ENCODE measurements at places on chromosomes 4 and X.

DNA sequence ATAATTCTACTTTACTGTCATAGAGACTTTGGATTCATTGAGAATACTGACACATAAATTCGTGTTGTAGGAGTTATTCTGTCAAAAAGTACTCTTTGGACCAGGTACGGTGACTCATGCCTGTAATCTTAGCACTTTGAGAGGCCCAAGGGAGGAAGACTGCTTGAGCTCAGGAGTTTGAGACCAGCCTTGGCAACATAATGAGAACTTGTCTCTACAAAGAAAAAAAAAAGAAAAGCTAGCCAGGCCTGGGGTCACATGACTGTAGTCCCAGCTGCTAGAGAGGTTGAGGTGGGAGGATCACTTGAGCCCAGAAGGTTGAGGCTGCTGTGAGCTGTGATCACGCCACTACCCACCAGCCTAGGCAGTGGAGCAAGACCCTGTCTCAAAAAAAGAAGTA, 54.9 kb downstream of the WDR19 start:
- H3K27ac ChIP-seq: no peak overlapping the region
- H3K4me1 ChIP-seq: peaks cover 11% of the 10 kb centered on the region
- H3K27me3 ChIP-seq: no peaks in the 10 kb centered on the region

- DNase-seq: no peak
- H3K36me3 ChIP-seq: peaks cover 3% of the 10 kb centered on the region
- H3K4me1 ChIP-seq: no peaks in the 10 kb centered on the region
- no peak overlapping the region for H3K27ac ChIP-seq
- H3K4me3 ChIP-seq: no peak overlapping the region
Measured at GRCh38 chr4:16508968-16509367, 282.7 kb upstream of the TAPT1 start.

GRCh38 chr4:71251261-71251660, 87.6 kb upstream of the SLC4A4 start:
- H3K27me3 ChIP-seq: no peaks in the 10 kb centered on the region
- no peak overlapping the region for H3K4me3 ChIP-seq
- no peak for DNase-seq
- H3K4me1 ChIP-seq: peaks cover 39% of the 10 kb centered on the region
- peak overlapping the region; percentile 64 for H3K27ac ChIP-seq

- no peak overlapping the region for H3K4me3 ChIP-seq
- H3K4me1 ChIP-seq: no peaks in the 10 kb centered on the region
- no peak overlapping the region for H3K27ac ChIP-seq
- peaks cover 3% of the 10 kb centered on the region for H3K36me3 ChIP-seq
- DNase-seq: no peak
Measured at GRCh38 chrX:107845625-107846024, 20.0 kb downstream of the MID2 start.

DNA sequence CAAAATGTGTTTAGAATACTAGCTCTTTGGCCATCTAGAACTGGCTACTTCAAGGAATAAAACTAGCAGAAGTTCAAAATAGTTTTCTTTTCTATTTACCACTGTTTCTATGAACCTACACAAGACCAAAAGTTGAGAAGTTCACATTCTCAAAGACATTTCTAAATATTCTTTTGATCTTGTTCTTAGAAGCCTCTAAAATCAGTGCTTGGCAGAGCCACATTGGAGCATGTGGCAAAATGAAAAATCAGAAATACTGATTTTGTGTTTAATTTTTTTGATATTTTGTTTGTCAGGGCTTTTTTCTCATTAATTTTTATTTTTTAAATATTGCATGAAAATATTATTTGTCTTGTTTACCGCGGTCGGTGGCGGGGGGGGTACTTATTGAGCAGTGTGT, 853.8 kb upstream of the INTU start:
- H3K4me3 ChIP-seq: no peak overlapping the region
- H3K36me3 ChIP-seq: no peaks in the 10 kb centered on the region
- peaks cover 28% of the 10 kb centered on the region for H3K4me1 ChIP-seq
- H3K27me3 ChIP-seq: no peaks in the 10 kb centered on the region

DNA sequence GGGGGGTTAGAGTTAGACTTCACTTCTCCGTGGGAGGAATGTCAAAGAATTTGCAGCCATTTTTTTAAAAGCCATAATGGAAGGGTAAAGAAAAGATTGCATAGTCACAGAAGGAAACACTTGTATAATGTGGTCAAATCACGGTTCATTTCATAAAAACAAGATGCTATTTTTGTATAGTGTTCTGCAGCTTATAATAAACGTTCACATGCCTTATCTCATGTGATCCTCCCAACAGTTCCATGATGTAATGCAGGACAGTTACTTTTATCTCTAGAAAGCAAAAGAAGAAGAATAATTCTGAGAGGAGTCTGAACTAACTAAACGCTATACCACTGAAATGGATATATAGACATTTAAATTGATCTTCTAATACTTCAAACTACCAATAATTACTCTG, 71.3 kb upstream of the CAMK2D start:
- H3K36me3 ChIP-seq: no peaks in the 10 kb centered on the region
- H3K4me1 ChIP-seq: peaks cover 27% of the 10 kb centered on the region
- no peak overlapping the region for H3K27ac ChIP-seq
- no peak overlapping the region for H3K4me3 ChIP-seq

GRCh38 chrX:53133400-53133799, 39.5 kb downstream of the KANTR start:
- no peaks in the 10 kb centered on the region for H3K27me3 ChIP-seq
- H3K27ac ChIP-seq: no peak overlapping the region
- no peak overlapping the region for H3K4me3 ChIP-seq
- peaks cover 1% of the 10 kb centered on the region for H3K36me3 ChIP-seq

- no peaks in the 10 kb centered on the region for H3K4me1 ChIP-seq
- no peak overlapping the region for H3K4me3 ChIP-seq
- no peaks in the 10 kb centered on the region for H3K36me3 ChIP-seq
- no peaks in the 10 kb centered on the region for H3K27me3 ChIP-seq
Measured at GRCh38 chr4:16617435-16617834, 281.0 kb downstream of the LDB2 start.

- H3K4me3 ChIP-seq: no peak overlapping the region
- peaks cover 20% of the 10 kb centered on the region for H3K4me1 ChIP-seq
- no peaks in the 10 kb centered on the region for H3K27me3 ChIP-seq
- no peaks in the 10 kb centered on the region for H3K36me3 ChIP-seq
Measured at GRCh38 chrX:37986893-37987292, 19.5 kb upstream of the SYTL5 start.

GRCh38 chr4:119581190-119581873, 47.3 kb downstream of the PDE5A start:
- no peak overlapping the region for H3K27ac ChIP-seq
- H3K4me3 ChIP-seq: no peak overlapping the region
- H3K4me1 ChIP-seq: peaks cover 9% of the 10 kb centered on the region
- peaks cover 15% of the 10 kb centered on the region for H3K36me3 ChIP-seq

DNA sequence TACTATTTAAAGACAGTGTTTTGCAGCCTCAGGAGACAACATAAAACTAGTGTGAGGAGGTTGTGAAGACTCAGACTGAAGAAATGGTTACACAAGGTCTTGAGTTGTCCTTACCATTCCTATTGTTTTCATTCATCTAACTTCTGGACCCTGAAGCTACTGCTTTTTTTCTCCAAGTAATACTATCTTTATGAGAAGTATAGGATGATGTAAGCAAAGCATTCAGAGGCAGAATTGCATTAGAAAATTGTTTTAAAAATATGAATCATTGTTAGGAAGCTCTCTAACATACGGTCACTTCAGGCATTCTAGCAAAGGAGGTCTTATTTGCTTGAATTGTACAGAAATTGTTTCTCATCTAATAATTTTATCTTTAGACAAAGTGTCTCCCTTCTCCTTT, 357.8 kb downstream of the TLL1 start:
- DNase-seq: no peak
- H3K36me3 ChIP-seq: no peaks in the 10 kb centered on the region
- H3K27me3 ChIP-seq: peaks cover 14% of the 10 kb centered on the region
- no peak overlapping the region for H3K4me3 ChIP-seq

DNA sequence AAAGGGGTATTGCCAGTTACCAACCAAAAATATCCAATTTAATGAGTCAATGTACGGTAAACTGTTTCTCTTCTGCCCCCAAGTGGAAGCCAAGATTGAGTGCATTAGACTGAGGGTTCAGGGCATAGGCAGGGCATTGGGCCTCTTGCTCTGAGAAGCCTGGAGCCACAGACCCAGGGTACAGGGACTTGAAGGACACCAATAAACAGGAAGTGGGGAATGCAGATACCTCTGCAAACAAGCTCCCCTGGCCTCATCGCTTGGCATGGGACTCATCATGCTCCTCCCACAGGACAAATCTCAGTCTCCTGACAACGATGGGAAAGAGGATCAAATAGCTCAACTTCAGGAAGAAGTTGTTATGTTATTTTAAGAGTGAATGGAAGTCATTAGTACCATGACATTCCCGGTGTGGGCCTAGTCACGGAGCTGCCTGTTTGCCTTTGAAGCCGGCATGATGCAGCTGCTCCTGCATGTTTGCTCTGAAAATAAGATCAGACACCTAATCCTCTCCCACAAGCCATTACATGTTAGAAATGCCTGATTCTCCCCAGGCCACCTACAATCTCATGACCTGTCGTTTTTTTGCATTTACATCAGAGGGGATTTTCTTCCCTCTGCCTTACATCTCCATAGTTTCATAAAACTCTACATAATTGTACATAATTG, 224.2 kb downstream of the RCHY1 start:
- no peaks in the 10 kb centered on the region for H3K36me3 ChIP-seq
- no peak overlapping the region for H3K4me3 ChIP-seq
- no peak overlapping the region for H3K27ac ChIP-seq

DNA sequence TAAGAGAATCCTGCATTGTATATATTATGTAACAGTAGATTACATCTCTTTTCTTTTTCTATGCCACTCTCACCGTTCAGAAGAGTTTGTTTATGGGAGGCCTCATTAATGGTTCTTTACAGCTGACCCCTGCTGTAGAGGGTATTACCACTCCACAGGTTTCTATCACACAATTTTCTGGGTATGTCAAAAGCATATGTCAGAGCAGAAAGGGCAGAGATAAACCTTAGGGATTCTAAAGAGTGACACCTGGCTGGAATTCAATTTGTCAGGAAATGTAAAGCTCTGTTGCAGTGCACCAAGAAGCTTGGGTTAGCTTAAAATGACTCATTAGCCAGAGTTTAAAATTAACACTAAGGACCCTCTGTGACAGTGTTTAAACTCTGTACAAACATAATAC, 658.7 kb downstream of the PCDH18 start:
- H3K27ac ChIP-seq: no peak overlapping the region
- H3K4me1 ChIP-seq: no peaks in the 10 kb centered on the region
- DNase-seq: no peak
- no peak overlapping the region for H3K4me3 ChIP-seq
- no peaks in the 10 kb centered on the region for H3K27me3 ChIP-seq

DNA sequence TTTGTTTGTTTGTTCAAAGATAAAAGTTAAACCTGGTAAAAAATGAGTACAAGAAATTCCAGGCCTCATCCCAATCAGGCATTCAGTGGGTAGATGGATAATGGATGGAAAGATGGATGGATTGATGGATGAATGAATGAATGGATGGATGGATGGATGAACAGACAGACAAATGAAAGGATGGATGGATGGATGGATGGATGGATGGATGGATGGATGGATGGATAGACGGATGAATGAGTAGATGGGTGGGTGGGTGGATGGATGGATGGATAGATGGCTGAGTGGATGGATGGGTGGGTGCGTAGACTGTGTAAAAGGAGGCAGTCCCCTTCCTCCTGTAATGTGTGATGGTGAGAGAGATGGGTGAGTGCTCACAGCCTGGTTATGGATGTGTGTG, 206.7 kb downstream of the FRMPD4 start:
- no peaks in the 10 kb centered on the region for H3K4me1 ChIP-seq
- no peaks in the 10 kb centered on the region for H3K27me3 ChIP-seq
- H3K4me3 ChIP-seq: no peak overlapping the region
- peaks cover 2% of the 10 kb centered on the region for H3K36me3 ChIP-seq

DNA sequence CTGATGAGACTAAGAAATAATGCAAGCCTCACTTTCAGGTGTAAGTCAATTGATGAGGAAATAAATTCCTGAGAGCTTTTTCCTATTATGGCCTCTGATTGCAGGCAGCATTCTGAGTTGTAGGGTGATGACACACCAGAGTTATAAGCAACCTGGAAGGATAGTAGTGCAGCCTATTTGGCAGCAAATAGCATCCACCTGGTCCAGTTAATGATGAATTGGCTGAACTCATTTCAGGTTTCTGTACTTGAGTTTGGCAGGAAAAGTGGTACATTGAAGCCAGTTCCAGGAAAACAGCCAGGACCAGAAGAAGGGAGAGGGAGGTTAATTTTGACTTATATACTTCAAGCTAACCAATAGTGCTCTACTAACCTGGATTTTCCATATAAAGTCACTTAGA, 316.8 kb downstream of the NAF1 start:
- no peaks in the 10 kb centered on the region for H3K4me1 ChIP-seq
- no peak overlapping the region for H3K27ac ChIP-seq
- no peak overlapping the region for H3K4me3 ChIP-seq
- no peaks in the 10 kb centered on the region for H3K36me3 ChIP-seq

DNA sequence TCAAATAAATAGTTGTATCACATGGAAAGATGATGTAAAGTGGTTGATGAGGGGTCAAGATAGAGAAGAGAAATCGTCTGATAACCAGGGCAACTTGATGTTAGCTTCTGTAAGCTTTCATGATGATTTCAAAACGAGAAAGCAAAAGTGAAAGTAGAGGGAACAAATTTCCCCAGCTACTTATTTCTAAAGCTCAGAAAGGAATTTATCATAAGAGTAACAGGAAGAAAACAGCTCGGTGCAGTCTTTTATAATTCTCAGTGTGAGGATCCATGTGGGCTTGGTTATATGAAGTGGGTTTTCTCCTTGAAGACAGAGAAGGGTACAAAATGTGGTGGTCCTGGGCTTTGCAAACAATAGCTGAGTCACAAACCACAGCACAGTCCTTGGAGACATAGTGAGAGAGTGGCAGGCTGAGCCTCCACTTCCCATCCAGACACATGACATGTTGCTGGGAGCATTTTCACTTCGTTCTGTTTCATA, 32.1 kb upstream of the GLRA2 start:
- no peaks in the 10 kb centered on the region for H3K27me3 ChIP-seq
- DNase-seq: no peak
- no peaks in the 10 kb centered on the region for H3K4me1 ChIP-seq
- H3K36me3 ChIP-seq: no peaks in the 10 kb centered on the region
- H3K27ac ChIP-seq: peak overlapping the region; percentile 10

- no peaks in the 10 kb centered on the region for H3K27me3 ChIP-seq
- H3K4me3 ChIP-seq: no peak overlapping the region
- H3K4me1 ChIP-seq: no peaks in the 10 kb centered on the region
- H3K36me3 ChIP-seq: peaks cover 10% of the 10 kb centered on the region
- peak; percentile 48 for DNase-seq
- no peak overlapping the region for H3K27ac ChIP-seq
Measured at GRCh38 chr4:6619116-6619465, 21.4 kb upstream of the MRFAP1 start.

DNA sequence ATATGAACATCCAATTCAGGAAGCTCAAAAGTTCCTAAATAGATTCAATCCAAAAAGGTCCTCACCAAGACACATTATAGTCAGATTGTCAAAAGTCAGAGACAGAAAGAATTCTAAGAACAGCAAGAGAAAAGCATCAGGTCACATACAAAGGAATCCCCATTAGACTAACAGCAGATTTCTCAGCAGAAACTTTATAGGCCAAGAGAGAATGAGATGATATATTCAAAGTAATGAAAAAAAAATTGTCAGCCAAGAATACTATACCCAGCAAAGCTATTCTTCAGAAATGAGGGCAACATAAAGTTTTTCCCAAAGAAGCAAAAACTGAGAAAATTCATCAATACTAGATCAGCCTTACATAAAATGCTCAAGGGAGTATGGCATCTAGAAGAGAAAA, 106.6 kb upstream of the SH3RF1 start:
- no peak overlapping the region for H3K27ac ChIP-seq
- no peaks in the 10 kb centered on the region for H3K27me3 ChIP-seq
- no peaks in the 10 kb centered on the region for H3K4me1 ChIP-seq
- peaks cover 20% of the 10 kb centered on the region for H3K36me3 ChIP-seq

- DNase-seq: no peak
- H3K27ac ChIP-seq: no peak overlapping the region
- peaks cover 6% of the 10 kb centered on the region for H3K4me1 ChIP-seq
- H3K36me3 ChIP-seq: no peaks in the 10 kb centered on the region
Measured at GRCh38 chr4:180052629-180053028, 2190.6 kb upstream of the TENM3 start.

Measured in chondrocyte (in vitro differentiated cells).